Smooth muscle cell of the coronary artery (primary cell): ENCODE measurements at places on chromosomes 5 and 9. TPM values are rescaled to one million over a fixed set of nuclear protein-coding genes. Genes with fewer than 3 reads are reported as not detected.

PCDHB2 gene
- total RNA-seq, result 1.1 and 3.7 TPM in 2 replicates

KIF4B gene
- total RNA-seq, result not detected in 2 replicates

PCDHA7 gene
- 0.75 and 1.5 TPM in 2 replicates for total RNA-seq

CNTFR gene
- 0.12 TPM in 1 of 2 replicates, not detected in the other for total RNA-seq

RACK1 gene
- total RNA-seq, result 7,300 and 9,485 TPM in 2 replicates

SAXO1 gene
- under 0.01 and 0.08 TPM in 2 replicates for total RNA-seq

CKMT2 gene
- 2.5 and 12.8 TPM in 2 replicates for total RNA-seq

YTHDC2 gene
- 13.7 and 20.1 TPM in 2 replicates for total RNA-seq

C1QTNF2 gene
- 0.23 and 0.35 TPM in 2 replicates for total RNA-seq

ANKDD1B gene
- total RNA-seq, result 0.23 and 0.30 TPM in 2 replicates

GLRA1 gene
- total RNA-seq, result not detected in 2 replicates

PCA3 gene
- total RNA-seq, result not detected in 2 replicates

RNF183 gene
- not detected in 2 replicates for total RNA-seq

FCN2 gene
- total RNA-seq, result not detected in 2 replicates

SPATA31C1 gene
- not detected in 2 replicates for total RNA-seq

NME5 gene
- total RNA-seq, result 0.60 and 2.1 TPM in 2 replicates

PCDHA4 gene
- 0.23 and 0.82 TPM in 2 replicates for total RNA-seq

PCDHB10 gene
- total RNA-seq, result 0.59 and 0.68 TPM in 2 replicates

DNM1 gene
- 4.4 and 70.0 TPM in 2 replicates for total RNA-seq
